Kidney tubule cell (primary cell): ENCODE measurements at places on chromosomes 2 and 18.

GRCh38 chr2:106960683-106961161 lies 74.8 kb upstream of the ST6GAL2 start:
- no peak for DNase-seq

DNA sequence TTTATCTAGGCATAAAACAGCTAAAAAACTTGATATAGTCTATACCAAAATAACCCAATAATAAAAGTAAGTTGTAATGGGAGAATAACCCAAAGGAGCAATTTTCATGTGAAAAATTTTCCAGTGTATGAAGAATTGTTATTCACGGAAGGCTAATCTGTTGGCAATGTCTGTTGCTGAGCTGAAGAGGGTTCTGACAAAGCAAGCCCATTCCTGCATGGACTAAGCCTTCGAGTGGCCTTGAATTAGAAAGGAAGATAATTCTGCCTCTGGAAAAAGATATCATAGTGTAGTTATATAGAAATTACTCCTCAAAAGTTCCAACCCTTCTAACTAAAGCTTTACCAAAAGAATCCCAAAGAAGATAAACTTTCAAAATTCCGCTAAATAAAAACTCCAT lies 101.5 kb downstream of the MAP2 start:
- DNase-seq = peak; percentile 4

DNA sequence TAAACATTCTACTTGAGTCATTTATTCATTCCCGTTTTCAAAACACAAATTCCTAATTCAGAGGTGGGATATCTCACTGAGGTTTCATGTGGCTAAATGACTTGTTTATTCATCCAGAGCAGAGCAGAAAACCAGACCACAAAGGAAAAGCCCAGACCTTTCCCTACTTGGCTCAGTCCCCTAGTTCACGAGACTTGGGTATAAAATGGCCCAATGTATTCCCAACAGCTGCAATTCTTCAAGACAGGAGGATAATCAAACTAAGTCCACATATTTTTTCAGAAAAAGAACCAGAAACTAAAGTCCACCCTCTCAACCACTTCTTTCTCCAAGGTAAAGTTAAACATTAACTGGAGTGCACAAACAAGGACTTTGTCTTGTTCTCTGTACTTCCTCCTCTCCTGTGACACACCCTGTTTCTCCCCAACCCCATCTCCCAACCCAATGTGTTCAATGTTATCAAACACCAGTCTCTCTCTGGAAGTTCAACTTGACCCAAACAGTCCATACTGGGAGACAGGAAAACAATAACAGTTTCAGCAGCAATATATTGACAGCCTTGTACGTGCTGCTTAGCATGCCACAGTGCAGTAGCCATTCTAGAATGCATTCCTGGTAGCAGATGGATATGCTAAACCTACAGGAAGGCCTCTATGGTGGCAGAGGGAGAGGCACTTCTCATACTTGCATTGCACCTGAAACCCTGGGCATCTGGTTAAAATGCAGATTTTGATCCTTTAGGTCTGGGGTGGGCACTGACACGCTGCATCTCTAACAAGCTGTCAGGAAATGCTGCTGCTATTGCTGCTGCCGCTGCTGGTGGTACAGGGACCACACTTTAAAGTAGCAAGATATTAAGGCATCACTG lies 110.7 kb downstream of the INO80D start:
- peak; percentile 80 for DNase-seq

DNA sequence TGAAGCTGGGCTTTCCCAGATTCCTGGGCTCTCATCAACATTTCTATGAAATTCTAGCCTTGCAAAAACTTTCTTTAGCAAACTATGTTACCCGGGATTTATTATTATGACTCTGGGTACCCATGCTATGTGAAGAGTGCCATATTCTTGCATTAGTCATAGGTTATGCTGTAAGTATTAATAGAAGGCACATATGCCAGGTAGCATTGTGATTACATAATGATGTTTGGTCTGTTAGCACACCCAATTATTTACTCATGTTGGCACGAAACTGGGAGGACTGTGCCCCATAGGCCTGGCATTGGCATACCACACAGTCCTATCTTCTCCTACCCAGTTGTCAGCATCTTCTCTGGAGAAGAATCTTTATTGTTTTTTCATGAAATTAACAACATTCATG lies 171.0 kb downstream of the SLC4A3 start:
- peak; percentile 32 for DNase-seq

DNA sequence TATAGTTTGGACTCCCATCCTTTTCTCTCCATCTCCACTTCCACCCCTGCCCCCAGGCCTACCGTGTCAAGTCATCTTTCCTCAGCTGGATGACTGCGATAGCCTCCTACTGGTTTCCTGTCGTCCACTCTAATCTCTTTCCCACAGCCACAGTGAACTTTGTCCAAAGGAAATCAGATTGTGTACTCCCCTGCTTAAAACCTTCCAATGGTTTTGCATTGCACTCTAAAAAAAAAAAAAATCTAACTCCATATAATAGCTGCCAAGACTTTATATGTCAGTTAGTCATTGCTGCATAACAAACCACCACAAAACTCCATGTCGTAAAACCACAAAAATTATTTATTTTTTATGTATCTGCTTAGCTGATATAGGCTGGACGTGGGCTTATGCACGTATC lies 160.2 kb upstream of the CCDC68 start:
- DNase-seq = no peak

DNA sequence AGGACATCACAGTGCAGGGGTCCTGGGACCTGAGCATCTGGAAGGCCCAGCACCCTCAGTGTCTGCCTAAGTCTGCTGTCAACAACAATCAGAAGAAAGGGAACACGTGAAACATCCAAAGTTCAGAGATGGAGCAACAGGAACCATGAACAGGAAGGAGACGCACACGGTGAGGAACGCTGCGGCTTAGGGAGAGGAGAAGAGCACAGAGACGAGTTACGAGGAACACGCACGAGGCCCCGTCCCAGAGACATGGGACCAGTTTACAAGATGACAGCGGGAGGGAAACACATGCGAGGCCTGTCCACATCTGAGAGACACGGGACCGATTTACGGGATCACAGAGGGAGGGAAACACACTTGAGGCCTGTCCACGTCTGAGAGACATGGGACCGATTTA lies 2.9 kb upstream of the KCNG2 start:
- DNase-seq = no peak

DNA sequence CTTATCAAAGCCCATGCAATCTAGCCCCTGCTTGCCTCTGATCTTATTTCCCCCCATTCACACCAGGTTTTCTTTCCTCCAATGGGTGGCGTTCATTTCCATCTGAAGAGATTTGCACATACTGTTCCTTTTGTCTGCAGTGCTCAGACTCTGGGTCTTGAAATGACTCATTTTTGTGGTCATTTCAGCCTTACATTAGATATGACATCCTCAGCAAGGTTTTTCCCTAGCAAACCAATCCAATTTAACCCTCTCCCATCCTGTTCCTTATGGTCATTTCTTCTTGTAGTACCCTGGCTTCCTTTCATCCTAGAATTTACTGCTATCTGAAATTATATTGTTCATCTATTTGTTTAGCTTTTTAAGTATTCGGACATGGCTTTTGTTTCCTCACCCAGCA lies 42.5 kb upstream of the SCN1A start:
- DNase-seq = peak; percentile 38

DNA sequence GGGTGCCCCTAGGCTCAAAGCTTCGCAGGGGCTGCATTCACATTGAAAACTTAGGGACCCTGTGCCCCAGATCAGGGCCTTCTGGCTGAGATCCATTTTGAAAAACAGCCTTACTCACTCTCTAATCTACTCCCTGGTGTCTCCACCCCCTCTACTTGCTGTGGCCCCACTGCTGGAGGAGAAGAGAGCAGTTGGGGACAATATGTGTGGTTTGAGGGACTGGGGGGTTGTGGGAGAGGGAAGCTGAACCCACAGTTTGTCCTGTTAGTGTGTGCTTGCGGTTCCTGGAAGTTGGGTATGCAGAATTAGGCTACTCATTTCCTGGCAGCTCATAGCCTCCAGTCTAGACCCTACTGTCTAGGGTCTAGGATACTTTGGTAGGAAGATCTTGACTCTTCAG lies 211.4 kb downstream of the PRKCE start:
- no peak for DNase-seq

- DNase-seq = no peak
Measured at GRCh38 chr2:199216253-199216652, 241.5 kb downstream of the SATB2 start.

DNA sequence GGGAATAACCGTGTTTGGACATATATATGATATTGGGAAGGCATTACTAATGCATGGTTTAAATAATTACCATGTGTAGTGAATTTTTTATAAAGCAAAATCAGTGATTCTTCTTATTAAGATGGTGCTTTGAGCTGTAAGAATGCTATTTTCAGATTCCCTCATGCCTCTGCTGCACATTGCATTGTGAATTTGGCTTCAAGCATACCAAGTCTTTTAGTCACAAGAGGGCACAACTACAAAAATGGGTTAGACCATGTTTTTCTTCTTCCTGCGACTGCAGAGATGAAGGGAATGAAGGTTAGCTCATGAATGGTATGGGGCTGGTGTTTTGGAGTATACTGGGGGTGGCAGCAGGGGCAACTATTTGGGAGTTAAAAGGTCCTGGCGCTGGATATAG lies 320.1 kb downstream of the SLC4A3 start:
- no peak for DNase-seq

- no peak for DNase-seq
Measured at GRCh38 chr2:2660789-2661355, 329.8 kb upstream of the MYT1L start.

DNA sequence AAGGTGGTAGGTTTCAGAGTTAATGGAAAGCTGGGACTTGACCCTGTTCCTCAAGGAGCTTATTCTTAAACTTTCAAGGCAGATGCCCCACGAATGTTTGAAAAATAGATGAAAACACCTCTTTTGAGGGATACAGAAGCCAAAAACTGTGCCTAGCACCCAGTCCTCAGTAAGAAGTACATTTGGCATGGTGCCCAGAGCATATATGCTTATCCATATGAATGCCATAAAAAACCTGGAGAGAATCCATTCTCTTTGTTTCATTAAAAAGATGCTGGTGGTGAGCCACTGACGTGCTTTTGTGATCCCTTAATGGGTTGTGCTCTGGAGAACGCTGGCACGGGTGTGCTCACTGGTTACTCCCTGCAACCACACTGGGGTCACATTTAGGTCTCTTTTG lies 69.0 kb downstream of the IL1R2 start:
- no peak for DNase-seq

- DNase-seq = no peak
Measured at GRCh38 chr18:41721103-41721790, 233.8 kb upstream of the PIK3C3 start.

GRCh38 chr2:68336192-68336591 lies 16.4 kb upstream of the CNRIP1 start:
- peak; percentile 44 for DNase-seq

- no peak for DNase-seq
Measured at GRCh38 chr2:38776531-38776930, 1.5 kb upstream of the GEMIN6 start.

- no peak for DNase-seq
Measured at GRCh38 chr2:212882626-212883025, 268.8 kb downstream of the IKZF2 start.

DNA sequence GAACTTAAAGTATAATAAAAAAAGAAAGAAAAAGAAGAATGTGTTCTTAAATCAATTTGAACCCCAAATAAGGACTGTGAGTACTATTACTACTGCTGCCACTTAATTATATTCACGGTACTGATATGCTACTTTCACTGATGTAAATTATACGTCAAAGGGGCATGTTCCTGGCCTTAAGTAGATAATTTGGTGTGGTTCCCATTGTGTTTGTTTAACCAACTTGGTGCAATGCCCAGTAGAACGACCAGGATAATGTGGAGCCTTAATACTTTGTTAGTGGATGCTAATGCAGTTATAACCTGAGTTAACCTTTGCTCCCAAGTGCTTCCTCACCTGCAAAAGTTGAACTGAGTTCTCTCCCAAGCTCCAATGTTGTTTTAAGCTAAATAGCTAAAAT lies 142.0 kb downstream of the NR4A2 start:
- no peak for DNase-seq

DNA sequence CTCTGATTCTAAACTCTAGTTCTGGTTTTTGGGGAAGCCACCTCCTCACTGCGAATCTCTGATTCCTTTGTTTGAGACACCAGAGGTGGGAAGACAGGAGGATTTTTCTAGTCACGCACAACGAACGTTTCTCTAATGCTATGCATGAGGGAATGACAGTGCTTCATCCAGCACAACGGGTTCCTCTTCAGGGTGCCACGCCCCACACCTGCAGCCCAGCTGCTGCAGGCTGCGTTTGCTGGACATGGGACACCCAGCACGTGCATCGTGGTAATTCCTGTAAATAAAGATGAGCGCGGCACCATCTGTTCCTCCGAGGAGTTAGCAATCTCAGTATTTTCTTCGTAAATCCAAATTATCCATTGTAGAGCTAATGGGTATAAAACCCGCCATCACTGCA lies 37.5 kb upstream of the TPO start:
- no peak for DNase-seq

DNA sequence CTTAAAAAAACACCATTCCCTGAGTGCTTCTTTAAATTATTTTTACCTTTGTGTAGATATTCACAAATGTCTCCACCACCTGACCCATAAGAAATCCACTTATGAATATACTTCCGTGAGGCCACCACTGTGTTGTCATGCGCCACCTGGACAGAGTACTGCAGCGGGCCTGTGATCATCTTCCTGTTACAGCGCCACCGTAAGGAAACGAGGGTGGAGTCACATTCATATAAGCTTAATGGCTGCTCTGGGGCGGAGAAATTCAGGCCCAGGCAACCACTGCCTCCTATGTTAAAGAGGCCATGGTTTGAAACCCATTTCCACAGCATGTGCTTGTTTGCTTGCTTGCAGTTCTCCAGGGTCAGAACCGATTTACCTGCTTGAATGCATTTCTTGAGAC lies 17.7 kb downstream of the PLA2R1 start:
- DNase-seq = no peak

- DNase-seq = no peak
Measured at GRCh38 chr18:13745696-13746095, 19.2 kb downstream of the RNMT start.

- no peak for DNase-seq
Measured at GRCh38 chr2:168470320-168471162, 14.5 kb downstream of the CERS6 start.

- no peak for DNase-seq
Measured at GRCh38 chr2:205283736-205284270, 398.5 kb upstream of the NRP2 start.

DNA sequence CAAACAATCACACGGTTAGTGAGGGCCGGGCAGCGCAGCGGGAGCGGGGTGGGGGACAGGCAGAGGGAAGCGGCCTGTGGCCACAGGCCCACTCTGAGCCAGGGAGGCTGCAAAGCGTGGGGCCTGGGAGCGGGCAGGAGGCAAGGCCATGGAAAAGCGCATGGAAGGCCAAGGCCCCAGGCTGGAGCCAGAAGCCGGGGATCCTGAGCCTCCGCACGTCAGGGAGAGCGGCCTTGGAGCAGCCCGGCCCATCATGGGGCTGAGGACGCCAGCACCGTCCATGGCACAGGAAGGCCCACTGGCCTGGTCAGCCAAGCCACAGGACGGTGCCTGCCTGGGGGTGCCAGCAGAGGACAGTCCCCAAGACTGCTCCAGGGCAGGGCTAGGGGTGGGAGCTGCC lies 43.1 kb downstream of the AQP12A start:
- no peak for DNase-seq
